HT1080 (cell line): ENCODE measurements at places on chromosomes 7 and 10.

- DNase-seq, result no peak
These were observed 12.0 kb downstream of the EEPD1 start for GRCh38 chr7:36165059-36165458.

GRCh38 chr10:95220539-95220938, 26.5 kb downstream of the ACSM6 start:
- no peak for DNase-seq

GRCh38 chr10:61112771-61113170, 168.8 kb upstream of the RHOBTB1 start:
- no peak for DNase-seq

GRCh38 chr10:19862811-19863515, 46.7 kb downstream of the PLXDC2 start:
- no peak for DNase-seq

GRCh38 chr7:73891178-73891885, 30.4 kb downstream of the TMEM270 start:
- no peak for DNase-seq

DNA sequence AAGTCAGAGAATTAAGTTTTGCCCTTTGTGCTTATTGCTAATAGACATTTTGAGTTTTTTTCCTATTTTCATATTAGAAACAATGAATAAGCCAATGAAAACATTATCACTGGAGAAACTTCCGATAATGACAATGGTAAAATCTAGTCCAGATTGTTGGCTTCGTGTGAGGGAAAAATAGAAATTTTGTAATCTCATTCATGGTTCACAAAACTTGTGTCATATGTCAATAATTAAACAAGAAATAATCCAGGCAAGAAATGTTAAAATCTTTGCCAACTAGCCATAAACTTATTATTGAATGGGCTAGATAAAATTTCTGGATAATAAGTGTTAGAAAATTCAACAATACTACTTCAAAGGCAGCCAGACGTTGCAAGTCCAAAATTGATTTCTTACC, 36.6 kb downstream of the RNLS start:
- DNase-seq, result no peak

- DNase-seq, result no peak
These were observed 266.2 kb downstream of the CAMK1D start for GRCh38 chr10:12615296-12616220.

DNA sequence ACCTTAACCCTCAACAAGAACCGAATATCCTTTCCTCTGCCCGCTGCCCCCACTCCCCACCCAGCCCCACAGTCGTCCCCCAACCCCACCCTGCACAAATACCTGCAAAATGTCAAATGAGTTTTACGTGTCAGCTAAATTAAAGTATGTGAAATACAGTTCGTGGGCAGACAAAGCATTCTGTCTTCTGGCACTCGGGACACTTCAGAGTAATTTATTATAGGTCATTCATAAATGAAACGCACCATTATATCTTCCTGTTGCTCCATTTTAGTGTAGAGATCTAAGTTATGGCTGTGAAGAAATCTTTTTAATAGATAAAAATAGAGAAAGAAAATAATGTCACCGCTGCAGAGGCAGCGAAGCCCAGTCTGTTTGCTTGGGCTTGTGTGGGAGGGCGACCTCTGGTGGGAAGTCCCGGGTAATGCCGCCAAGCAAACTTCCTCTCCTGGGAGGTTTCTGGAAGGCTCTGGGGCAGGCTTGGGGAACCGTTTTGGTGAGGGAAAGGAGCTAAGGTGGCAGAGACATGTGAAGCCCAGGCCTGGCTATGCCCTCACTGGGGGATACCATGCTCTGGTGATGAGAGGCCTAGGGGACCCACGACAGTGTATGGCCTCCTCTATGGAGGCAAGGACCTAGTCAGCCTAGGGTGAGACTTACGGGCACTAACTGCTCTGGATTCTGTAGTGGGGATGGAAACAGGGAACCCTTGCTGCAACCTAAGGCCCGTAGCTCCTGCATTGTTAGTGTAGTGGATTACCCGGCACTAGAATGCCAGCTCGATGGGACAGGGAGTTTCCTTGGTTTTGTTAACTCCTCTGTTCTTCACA, 604.9 kb downstream of the LRMDA start:
- peak; percentile 41 for DNase-seq

DNA sequence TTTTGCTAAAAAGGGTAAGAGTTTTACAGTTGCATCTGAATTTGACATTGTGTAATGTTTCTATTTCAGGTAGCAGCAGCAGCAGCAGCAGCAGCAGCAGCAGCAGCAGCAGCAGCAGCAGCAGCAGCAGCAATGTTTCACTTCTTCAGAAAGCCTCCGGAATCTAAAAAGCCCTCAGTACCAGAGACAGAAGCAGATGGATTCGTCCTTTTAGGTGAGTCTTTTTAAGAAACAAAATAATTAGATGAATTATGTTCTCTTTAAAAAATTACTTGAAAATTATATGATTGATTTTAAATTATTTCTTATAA, 32.6 kb downstream of the UMAD1 start:
- no peak for DNase-seq
